ENCODE measurements at places on chromosomes 16 and 17.

DNA sequence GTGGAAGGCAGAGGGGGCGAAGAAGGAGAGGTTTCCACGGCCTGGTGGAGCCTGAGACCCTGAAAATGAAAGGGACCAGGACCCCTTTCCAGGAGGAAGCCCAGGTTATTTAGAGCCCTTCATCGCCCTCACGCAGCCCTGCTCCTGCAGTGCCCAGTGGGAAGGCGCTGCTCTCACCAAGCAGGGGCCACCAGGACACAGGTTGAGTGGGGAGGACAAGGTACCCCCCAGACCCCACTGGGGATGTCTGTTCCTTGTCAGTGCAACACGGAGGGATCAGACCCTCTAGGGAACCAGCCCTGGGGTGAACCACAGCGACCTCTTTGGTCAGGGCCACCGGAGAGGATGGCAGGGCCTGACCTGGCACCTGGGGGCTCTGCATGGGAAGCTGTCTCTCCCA lies 163.9 kb downstream of the C16orf95 start:
- no peak for DNase-seq

GRCh38 chr17:44688200-44688599 lies 1.4 kb downstream of the CCDC43 start:
- DNase-seq: no peak

- DNase-seq: no peak
Observed at GRCh38 chr17:40782450-40782849, at the start of gene KRT27. KRT27 (minus strand) TSS chr17:40782550; CDS start chr17:40782493, 57 bp downstream.

DNA sequence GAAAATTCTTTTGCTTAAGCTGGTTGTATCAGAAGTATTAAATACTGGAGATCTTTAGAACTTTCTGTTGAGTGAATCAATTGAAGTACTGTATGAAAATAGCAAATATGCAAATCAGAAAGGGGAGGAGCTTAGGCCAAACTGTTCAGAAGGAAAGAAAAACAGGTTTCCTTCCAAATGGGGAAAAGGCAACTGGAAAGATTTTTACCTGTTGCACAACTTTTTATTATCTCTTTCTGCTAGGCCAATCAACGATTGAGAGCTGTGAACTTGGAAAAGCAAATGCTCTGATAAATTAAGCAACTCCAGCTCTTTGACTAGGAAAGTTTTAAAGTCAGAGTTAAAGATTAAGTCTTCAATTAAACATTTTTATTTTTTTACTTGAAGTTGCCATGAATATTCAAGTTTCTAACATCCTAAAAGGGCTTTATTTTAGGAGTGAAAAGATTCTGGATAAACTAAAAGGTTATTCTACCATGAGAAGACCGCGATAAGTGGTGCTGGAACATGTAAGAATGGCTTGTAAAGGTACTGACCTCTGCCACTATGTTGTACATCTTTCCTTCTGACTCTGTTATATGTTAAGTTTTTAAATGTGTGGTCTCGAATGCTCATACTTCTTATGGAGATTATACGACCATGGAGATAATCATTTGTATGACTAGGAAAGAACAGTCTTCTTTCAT lies 16.5 kb downstream of the DCUN1D3 start:
- DNase-seq: no peak

GRCh38 chr17:81717766-81718089 lies 5.6 kb downstream of the SLC25A10 start:
- no peak for DNase-seq

GRCh38 chr16:9238346-9238745 lies 146.9 kb downstream of the HAPSTR1 start:
- no peak for DNase-seq

- no peak for DNase-seq
Observed at GRCh38 chr16:27366687-27367460, 35.1 kb upstream of the IL21R start.

- DNase-seq: no peak
Observed at GRCh38 chr17:61852857-61853256, 10.5 kb downstream of the BRIP1 start.

- DNase-seq: no peak
Observed at GRCh38 chr16:80836846-80837245, 32.4 kb upstream of the CDYL2 start.

DNA sequence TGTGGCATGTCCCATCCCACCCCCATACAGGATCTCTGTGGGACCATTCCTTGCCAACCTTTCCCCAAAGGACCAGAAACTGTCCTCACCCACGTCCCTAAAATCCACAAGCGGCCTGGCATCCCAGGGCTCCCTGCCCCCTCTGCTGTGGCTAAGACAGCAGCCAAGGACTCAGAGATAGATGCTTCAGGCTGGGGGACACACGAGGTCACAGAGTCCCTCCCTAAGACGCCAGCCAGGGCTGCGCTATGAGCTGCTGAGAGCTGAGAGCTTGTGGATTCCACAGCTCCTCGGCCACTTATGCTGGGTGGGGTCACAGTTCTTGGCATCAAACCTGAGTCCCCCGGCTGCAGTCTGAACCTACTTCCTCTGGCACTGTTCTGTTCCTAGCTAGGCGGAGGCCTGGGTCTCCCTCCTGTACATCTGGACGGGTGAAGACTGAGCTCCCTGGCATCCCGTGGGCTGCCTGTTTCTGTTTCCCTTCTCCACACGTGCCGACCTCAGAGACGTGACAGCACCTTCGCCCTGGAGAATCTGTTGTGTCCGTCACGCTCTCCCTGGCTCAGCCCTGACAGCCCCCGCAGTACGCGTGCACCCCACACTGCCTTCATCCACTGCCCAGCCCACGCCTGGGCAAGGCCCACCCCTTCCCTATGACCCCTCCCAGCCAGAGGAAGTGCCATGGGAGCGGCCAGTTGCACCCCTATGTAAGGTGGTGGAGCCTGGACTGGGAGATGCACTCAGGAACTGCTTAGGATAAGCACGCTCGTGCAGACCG lies 61.2 kb downstream of the ENGASE start:
- no peak for DNase-seq

GRCh38 chr16:29926711-29927052 lies 656 bp upstream of the KCTD13 start:
- no peak for DNase-seq

DNA sequence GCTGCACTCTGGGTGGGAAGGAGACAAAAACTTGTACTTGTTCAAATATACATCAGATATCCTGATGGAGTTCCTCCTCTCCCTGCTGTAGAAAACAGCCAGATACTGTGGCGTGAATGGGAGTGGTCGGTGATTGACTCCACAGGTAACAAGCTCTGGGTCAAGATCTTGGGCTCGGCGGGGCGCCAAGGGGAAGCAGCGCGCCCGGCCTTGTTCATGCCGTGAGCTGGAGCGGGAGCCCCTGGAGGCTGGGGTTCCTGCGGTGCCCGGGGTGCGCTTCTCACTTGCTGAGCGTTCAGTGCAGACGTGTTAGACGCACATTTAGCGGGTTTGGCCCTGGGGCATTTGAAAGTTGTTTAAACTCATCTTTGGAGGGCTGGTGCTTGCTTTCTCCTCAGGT lies 44.4 kb downstream of the BANP start:
- no peak for DNase-seq

DNA sequence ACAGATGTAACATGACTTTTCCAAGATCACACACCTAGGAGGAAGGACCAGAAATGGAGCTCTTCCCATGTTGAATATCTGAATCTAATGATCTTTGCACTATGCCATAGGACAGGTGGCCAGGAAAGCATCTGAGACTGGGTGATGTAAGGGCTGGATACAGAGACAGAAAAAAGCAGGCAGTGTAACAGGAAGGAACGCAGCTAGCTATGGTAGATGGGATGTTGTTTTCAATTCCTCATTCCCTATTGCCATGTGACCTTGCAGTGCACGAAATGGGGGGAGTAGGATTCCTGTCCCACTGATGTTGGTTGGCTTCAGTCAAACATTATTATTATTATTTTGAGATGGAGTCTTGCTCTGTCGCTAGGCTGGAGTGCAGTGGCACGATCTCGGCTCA lies 3.7 kb upstream of the NPIPB15 start:
- DNase-seq: no peak

GRCh38 chr16:1218930-1219611 lies 6.0 kb downstream of the TPSG1 start:
- no peak for DNase-seq

GRCh38 chr16:11128211-11129141 lies 127.5 kb downstream of the SOCS1 start:
- DNase-seq: no peak

GRCh38 chr17:77708049-77708448 lies 250.5 kb upstream of the TNRC6C start:
- no peak for DNase-seq

DNA sequence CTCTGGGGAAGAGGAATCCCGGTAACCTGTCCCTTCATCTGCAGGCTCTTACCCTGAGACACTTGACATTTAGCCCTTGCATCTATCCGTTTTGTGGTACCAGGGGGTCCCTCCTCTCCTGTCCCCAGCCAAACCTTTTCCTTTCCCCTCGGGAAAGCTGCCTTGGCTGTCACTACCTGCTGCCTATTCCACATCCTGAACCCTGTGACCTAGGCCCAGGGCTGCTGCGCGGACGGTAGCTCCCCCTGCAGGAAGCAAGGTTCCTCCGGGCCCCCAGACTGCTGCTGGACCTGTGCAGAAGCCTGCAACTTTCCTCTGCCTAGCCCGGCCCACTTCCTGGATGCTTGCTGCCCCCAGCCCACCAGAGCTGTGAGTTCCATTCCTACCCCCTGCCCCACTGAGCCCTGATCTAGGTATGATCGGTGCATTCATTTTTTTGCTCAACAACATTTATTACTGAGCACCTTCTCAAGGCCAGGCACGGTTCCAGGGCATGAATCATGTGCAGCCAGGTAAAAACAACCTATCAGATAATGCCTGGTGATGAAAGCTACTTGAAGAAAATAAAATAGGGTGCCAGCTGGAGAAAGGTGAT lies 10.5 kb upstream of the ALDOA start:
- peak; percentile 35 for DNase-seq

DNA sequence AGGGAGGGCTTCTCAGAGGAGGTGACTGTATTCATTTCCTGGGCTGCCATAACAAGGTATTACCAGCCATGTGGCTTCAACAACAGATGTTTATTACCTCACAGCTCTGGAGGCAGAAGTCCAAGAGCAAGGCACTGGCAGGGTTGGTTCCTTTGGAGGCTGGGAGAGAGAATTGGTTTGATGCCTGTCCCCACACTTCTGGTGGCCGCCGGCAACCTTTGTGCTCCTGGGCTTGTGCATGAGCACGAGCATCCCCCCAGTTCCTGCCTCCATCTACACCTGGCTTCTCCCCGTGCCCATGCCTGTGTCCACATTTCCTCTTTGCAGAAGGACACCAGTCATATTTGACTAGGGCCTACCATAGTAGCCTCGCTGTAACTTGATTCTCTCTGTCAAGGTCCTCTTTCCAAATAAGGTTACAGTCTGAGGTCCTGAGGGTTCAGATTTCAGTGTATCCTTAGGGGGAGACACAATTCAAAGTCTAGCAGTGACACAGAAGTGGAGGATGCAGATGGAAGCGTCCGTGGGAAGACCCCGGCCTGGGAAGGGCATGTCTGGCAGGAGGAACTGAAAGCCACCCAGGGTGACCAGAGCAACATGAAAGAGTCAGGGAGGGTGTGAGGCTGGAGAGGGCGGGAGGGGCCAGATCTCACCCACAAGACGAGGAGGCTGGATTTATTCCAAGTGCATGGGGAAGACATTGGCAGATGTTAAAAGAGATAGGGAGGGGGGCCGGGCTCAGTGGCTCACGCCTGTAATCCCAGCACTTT lies 188.2 kb upstream of the HSBP1 start:
- no peak for DNase-seq

DNA sequence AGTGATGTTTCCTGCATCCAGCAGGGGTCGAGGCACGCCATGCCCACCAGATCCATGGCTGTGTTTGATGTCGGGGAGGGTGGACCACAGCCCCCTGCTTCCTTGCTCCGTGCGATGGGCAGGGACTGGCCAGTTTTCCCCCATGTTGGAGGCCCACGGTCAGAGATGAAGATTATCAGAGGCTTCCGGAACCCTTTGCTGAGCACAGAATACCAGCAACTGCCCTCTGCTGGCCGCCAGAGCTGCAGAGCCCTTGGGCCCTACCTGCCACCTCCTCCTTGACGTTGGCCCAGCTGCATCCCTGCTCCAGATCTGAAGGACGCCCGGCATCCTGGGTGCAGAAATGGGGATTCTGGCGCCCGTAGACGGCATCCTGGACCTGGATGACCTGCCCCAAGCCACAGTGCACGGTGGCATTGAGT lies 23.7 kb upstream of the BCO1 start:
- no peak for DNase-seq

DNA sequence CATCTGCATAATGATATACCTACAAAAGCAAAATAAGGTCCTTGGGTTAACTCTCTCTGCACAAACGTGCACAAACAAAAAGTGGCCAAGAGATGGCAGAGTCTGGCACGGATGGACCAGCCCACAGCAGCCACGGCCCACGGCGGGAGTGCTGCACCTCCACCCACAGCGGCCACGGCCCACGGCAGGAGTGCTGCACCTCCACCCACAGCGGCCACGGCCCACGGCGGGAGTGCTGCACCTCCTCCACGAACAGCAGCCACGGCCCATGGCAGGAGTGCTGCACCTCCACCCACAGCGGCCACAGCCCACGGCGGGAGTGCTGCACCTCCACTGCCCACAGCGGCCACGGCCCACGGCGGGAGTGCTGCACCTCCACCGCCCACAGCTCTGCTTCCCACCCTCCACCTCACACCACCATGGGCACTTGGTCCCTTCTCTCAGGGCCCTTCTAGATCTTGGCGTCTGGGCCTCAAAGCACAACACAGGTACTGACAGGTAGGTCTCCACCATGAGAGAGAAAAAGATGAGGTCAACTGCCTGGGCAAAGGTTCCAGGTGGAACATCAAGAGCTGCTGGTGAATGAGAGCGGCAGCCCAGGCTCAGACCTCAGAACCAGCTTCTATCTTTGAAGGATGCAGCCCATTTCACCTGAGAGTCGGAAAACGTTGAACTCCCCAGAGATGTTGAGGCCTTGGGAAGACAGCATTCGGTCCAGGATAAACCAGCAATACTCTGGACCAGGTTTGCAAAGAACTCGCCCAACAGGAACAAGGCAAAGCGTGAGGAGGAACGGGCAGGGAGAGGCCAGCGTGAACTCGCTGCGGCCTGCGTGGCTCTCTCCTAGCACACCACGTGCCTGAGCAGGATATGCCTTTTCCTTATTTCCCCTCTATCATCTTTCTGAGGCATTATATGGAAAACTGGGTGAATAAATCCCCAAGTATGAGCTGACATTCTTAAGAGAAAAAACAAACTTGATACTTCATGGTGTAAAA lies 124.5 kb downstream of the ZNF778 start:
- no peak for DNase-seq

GRCh38 chr17:8126491-8127066 lies 2.7 kb upstream of the HES7 start:
- DNase-seq: no peak

DNA sequence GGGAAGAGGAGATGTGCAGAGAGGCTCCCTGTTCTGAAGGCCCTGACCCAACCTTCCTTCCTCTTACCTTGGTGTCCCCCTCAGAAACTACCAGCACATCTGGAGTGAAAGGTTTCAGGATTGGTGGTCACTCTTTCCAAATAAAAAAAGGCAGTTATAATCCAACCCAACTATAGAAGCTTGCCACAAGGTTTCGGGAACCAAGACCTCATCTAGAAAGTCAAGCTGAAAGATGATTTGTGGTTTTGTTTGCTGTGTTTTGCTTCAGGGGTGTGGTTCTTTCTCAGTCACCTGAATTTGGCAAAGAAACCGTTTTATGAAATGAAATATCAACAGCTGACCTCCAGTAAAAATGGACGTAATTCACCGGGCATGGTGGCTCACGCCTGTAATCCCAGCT lies 19.3 kb downstream of the SHMT1 start:
- DNase-seq: no peak
